ENCODE measurements at places on chromosomes 6 and 20.

DNA sequence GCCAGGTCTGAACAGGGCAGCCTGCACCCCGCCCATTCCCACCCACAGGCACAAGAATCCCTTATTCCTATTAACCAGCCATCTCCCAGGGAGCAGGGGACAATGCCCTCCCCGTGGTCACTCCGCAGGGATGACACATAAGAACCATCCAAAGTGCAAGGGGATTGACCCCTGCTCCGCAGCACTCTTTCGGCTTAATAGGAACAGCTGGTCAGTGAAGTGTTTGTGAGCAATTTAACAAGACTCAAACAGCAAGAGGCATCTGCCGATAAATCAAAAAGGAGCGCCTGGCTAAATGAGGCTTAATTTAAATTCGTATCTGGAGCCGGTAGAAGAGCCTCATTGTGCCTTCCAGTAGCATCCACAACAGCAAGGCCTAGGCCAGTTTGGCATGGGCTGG lies 389.4 kb downstream of the RNGTT start:
- no peak for DNase-seq

DNA sequence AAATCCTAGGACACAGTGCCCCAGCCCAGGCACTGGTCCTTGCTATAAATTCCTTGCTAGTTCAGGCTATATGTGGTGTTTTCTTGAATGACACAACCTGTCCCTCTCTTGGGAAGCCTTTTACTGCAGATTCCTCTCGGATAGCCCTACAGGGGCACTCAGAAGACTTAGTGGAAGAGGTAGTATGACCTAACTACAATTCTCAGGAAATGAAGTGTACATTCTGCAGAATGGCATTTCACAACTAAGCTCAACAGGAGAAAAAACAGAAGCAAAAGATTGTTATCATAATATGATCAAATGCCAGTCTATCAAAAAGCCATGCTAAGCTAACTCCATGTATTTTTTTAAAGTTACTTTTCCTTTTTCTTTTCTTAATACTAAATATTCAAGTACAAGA lies 66.3 kb upstream of the FBXL4 start:
- DNase-seq: no peak

- DNase-seq: no peak
Observed at GRCh38 chr20:44613575-44613974, 31.2 kb downstream of the PKIG start.

GRCh38 chr6:125100074-125100652 lies 53.4 kb upstream of the TPD52L1 start:
- no peak for DNase-seq

DNA sequence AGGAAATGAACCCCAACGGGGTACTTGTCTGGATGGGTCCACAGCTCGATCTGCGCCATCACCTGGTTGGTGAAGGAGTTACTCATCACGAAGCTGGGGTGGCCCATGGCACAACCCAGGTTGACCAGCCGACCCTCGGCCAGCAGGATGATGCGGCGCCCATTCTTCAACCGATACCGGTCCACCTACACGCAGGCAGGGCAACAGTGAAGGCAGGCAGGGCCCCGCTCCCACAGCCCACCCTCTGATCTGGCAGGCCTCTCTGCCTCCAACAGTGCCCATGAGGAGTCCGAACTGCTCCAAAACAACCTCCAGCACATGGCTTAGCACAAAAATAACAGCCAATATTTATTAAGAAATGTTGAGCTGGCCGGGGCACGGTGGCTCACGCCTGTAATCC lies 17.7 kb downstream of the AHCY start:
- no peak for DNase-seq

GRCh38 chr6:10749734-10750133 lies 2.1 kb downstream of the TMEM14B start:
- DNase-seq: no peak

GRCh38 chr6:27280064-27280539 lies 32.0 kb downstream of the POM121L2 start:
- peak; percentile 13 for DNase-seq

GRCh38 chr6:40232698-40233097 lies 298.4 kb upstream of the MOCS1 start:
- DNase-seq: no peak

DNA sequence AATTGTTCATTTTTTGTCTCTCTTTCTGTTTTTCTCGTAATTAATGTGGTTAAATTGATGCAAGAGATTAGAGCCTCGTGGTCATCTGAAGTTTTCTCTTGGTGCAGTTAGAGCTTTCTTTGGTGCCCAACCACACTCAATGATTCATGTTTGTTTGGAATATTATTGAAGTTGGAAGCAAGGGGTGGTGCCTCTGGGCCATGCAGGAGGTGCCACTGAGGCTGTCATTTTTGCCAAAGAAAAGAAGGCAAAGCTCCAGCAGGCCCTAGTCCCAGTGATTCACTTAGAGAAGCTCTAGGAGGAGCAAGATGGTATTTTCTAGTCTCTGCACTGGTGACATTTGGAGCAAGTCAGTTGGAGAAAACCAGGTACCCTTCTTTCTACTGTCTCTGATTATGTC lies 144.5 kb upstream of the RALGAPA2 start:
- no peak for DNase-seq

- DNase-seq: no peak
Observed at GRCh38 chr20:62997417-62998035, 9.2 kb downstream of the BHLHE23 start.

- DNase-seq: no peak
Observed at GRCh38 chr20:19940988-19941460, 76.1 kb upstream of the NAA20 start.

DNA sequence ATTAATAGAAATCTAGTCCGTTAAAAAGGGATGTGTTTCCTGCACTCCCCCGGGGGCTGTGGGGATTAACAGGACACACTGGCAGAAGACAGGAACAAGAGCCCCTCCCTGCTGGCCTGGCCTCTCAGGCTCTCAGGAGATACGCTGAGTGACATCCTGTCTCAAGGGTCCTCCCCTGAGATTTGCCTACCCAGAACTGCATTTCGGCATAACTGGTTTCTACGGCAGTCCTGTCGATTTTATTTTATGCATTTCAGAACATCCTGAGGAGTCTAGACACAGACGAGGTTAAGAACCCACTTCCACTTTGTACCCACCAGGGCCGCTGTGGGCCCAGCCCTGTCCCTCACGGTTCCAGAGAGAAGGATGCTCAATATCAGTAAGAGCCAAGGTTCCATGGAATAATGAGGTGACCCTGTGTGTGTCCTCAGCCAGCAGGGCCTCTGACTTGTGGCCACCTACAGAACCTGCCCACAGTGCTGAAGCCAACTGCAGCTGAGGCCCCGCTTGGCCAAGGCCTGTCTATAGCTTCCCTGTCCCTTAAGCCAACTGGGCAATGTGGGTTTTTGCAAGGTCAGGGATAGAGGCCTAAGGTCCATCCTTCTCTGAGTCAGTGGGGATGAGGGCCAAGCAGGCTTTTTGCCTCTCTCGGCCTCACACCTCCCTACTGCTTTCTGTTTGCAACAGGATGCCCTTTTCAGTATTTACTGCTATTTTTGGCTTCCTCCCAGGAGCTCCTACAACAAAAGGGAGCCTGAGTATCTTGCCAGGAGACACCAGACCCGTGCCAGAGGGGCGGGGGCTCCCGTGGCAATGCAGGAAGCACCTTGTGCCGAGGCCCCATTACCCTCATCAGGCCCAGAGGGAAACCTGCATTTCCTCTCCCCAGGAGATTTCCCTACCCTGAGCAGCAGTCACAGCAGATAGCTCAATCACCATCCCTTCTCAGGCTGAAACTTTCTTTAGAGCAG lies 14.7 kb downstream of the UQCC2 start:
- peak; percentile 15 for DNase-seq

- no peak for DNase-seq
Observed at GRCh38 chr6:130138116-130138908, 84.4 kb downstream of the SAMD3 start.

GRCh38 chr6:42368181-42368580 lies 83.5 kb downstream of the TRERF1 start:
- DNase-seq: no peak

DNA sequence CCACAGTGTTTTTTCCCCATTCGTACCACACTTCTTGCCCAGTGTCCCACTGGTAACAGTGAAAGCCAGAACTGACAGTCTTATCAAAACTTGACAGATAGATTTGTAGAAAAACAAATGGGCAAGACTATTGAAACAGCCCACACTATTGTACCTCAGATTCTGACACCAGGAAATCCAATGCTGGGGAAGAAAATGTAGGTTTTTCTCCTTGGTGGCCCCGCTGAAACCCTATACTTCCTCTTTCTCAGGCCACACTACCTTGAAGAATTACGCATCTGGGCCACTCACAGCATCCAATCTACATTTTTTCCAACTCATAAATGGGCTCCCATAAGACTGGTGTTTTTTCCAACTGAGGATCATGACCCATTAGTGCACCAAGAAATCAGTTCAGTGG lies 90.9 kb upstream of the HDDC2 start:
- DNase-seq: no peak

- DNase-seq: no peak
Observed at GRCh38 chr6:74609871-74610270, 596.0 kb downstream of the COL12A1 start.

DNA sequence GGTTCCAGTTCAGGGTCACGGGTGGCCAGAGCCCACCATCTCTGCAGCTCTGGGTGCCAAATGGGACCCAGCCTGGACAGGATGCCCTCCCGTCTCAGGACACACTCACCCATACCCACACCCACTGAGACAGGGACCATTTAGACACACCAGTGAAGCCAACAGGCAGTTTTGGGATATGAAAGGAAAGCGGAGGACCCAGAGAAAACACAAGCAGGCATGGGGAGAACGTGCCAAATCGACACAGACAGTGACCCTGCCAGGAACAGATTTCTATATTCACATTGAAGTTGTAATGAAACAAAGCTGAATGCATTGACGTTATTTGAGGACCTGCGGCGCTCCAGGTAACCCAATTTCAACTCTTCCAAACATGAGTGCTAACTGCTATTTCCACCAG lies 164.5 kb downstream of the DOK5 start:
- DNase-seq: no peak

DNA sequence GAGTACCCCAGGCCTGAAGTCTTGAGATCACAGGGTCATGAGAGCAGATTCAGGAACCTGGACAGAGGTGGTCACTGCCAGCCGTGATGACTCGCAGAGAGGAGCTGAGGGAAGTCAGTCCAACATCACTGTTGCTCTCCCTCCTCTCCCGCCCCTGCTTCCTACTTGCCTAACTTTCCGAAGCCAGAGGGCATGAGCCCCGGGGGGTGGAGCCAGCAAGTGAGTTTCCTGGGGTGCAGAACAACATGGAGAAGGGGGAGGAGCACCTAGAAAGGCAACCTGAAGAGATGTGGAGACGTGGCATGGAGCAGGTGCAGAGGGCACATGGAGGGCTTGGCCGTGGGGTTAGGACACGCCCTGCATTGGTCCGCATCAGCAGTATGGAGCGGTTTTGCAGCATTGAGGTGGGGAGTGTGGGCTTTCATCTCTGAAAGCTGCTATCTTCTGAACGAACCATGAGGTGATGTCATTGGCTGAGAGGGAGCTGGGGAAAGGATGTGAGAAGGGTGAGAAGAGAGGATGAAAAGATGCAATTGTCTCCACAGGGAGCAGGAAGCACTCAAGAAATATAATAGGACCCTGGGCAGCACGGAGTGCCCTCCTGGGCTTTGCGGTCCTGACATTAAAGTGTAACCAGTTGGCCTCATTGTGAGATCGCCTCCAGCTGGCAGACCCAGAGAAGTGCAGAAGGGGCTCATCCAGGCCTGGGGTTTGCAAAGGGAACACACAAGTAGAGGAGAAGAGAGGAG lies 25.0 kb downstream of the GDAP1L1 start:
- no peak for DNase-seq

DNA sequence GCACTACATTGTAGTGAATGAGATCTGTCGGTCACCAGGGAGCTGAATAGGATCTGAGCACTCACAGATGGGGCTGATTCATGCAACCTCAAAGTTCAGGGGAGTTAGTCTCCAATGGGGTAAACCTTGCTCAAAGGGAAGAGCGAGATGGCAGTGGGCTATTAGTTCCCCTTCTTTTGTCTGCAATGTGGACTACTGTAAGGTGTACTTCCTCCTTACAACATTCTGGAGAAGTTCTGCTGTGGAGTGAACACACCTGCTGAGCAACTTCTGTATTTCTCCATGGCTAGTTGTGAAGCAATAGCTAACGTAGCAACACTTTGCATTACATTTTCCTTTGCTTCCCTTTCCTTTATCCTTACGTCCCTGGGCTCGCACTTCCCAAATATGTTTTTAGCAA lies 134.3 kb upstream of the B3GAT2 start:
- DNase-seq: no peak

DNA sequence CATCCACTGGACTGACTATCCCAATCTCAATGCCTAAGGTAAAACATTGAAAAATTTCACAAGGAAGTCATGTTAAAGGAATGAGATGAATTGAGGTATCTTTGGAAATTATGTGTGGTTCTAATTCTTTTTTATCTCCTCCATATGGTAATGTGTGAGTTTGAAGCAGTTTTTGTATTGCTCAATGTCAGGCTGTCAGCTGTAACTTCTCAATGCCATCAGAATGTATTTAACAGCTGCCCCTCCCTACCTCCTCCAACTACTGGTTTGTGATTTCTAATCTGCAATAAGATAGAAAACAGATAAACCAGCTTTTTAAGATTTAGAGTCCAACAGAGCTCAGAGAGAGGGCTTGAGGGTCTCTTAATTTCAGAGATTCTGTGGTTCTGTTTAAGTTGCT lies 1005.8 kb upstream of the ADGRB3 start:
- no peak for DNase-seq

GRCh38 chr6:33633462-33634158 lies 12.5 kb downstream of the ITPR3 start:
- no peak for DNase-seq

DNA sequence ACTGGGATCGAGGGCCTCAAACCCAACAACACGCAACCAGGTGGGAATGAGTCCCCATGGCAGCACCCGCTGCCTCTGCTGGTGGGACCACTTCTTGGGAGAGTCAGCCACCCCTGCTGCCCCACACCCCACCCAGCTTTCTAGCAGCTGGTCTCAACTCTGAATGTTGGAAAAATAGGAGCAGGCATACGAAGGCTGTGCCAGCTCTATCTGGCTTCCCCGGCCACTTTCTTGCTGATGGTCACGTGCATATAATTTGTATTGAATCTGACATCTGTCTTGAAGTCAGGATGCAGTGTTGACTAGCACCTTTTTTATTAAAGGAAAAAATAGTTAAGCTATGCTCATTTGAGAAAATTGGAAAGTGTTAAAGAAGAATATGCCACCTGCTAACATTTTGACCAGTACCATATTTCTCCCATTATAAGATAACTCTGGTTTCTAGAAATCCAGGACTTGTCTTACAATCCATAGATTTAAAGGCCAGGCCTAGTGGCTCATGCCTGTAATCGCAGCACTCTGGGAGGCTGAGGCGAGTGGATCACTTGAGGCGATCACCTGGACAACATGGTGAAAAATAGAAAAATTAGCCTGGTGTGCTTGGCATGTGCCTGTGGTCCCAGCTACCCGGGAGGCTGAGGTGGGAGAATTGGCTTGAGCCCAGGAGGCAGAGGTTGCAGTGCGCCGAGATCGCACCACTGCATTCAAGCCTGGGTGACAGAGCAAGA lies 26.9 kb upstream of the MAPRE1 start:
- no peak for DNase-seq

GRCh38 chr6:139905404-139906052 lies 531.1 kb upstream of the CITED2 start:
- no peak for DNase-seq

DNA sequence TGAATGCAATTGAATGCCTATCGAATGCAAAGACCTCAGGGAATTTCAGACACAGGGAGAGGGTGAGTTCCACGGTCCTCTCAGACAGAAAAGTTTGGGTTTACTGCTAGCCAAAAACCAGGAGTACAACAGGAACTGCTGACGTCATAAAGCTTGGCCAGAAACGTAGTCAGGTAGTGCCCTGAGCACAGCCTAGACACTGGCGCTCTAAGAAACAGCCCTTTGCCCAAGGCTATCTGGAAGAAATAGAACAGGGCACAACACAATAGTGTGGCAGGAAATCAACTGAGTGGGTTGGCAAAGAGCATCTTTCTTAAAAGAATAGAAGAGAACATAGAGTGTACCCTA lies 58.0 kb downstream of the GFOD1 start:
- no peak for DNase-seq
